Activated CD4-positive, alpha-beta T cell treated with anti-CD3 and anti-CD28 coated beads for 48 hours (primary cell): ENCODE measurements at places on chromosomes 6 and 20.

- no peak for DNase-seq
Observed at GRCh38 chr6:113403966-113404595, 453.1 kb upstream of the MARCKS start.

DNA sequence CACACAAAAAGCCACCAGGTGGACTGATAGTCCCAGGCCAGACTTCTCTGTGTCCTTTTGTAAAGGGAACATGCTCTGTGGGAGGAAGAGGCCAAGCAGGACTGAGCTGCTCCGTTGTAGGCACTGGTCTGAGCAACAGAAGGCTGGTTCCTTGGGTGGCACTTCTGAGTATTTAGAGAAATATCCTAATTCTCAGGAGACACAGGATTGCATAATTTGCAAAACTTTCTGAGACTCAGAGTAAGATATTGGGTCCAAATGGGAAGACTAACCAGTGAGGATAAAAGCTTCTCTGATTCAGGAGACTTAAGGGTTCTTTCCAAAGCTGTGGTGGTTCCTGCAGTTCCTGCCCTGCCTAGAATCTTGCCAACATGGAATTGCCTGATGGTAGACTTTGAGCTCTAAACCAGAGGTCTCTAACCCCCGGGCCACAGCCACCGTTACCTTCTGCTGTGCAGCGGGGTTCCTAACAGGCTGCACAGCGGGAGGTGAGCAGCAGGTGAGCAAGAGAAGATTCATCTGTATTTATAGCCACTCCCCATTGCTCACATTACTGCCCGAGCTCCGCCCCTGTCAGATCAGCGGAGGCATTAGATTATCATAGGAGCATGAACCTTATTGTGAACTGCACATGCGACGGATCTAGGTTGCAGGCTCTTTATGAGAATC is 107.0 kb downstream of the OLIG3 start:
- DNase-seq = no peak

- no peak for DNase-seq
Observed at GRCh38 chr20:25600632-25601031, 15.3 kb upstream of the NINL start.

GRCh38 chr6:4814212-4814611 is 38.0 kb downstream of the CDYL start:
- no peak for DNase-seq

DNA sequence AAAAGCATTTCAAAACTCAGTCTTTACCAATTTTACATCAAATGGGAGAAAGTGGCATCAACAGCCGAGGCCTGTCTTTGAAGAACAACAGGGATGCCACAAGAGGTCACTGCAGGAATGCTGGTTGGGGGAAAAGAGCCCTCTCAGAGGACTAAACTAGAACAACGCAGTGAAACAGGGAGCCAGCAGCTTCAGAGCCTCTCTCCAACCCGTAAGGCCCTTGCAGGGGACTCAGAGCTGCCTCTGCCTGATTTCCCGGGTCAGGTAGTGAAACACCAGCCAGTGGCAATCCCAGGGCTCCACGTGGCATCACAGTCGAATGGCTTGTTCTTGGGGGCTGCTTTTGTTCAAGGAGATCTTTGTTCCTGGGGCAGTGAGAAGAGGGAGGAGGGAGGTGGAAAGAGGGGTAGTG is 55.0 kb upstream of the KCNK16 start:
- DNase-seq = peak; percentile 27

DNA sequence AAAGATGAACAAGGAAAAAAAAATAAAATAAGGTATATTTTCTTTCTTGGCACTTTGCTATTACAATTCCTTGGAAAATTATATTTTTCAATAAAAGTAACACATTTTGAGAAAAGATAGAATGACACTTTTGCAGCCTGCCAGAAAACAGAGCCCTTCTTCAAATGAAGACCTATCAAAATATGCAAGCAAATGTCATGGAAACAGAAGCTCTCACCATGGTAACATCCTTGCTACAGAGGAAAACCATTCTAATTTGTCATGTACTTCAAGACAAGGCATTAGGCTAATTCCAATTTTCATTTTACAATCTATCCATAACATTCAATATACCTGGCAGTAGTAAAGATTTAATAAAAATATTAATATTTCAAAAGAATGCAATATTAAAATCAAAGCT is 177.9 kb downstream of the RNGTT start:
- no peak for DNase-seq

DNA sequence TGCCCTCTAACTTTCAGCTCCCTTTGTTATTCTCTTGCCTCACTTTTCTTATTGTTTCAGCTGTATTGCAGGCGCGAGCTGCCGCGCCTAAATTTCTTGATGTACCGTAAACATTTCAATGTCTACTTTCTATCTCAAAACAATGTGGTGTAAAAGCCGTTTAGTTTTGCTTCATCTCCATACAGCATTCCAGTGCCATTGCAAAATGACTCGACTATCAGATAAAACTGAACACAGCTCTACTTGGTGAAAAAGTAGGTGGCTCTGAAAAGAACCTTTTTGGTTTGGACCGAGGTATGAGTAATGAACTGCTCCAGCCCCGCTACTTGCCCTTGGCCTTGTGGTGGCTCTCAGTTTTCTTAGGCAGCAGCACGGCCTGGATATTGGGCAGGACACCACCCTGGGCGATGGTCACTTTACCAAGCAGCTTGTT is 74.6 kb downstream of the OR2B2 start:
- no peak for DNase-seq

GRCh38 chr6:57190140-57190539 is 18.0 kb downstream of the BAG2 start:
- no peak for DNase-seq

GRCh38 chr6:30397697-30398096 is 52.7 kb downstream of the RPP21 start:
- no peak for DNase-seq

DNA sequence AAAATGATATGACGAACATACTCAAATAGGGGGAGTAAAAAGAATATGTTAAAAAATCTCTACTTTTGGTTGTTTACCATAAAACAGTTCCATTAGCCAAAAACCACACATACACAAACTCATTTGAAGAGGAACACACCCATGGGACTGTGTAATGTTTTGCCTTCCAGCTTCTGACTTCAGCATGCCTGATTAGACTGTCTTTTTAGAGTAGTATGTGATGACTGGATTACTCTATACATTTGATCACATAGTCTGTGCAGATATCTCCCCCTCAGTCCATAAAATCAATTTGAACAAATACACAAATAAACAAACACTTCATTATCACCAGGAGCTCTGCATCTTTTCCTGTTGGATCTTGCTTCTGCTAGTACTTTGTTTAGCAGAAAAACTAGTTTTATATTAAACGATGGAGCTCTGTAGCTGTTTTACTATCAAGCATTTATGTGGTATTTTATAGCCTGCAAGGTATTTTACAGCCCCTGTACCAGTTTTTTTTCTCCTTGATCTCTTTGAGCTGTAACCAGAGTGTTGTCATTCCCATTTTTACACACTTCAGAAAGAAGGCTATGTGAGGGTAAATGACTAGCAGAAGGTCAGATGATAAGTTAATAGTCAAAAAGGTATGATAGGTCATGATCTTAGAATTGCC is 866.5 kb upstream of the MAP3K7 start:
- DNase-seq = no peak

DNA sequence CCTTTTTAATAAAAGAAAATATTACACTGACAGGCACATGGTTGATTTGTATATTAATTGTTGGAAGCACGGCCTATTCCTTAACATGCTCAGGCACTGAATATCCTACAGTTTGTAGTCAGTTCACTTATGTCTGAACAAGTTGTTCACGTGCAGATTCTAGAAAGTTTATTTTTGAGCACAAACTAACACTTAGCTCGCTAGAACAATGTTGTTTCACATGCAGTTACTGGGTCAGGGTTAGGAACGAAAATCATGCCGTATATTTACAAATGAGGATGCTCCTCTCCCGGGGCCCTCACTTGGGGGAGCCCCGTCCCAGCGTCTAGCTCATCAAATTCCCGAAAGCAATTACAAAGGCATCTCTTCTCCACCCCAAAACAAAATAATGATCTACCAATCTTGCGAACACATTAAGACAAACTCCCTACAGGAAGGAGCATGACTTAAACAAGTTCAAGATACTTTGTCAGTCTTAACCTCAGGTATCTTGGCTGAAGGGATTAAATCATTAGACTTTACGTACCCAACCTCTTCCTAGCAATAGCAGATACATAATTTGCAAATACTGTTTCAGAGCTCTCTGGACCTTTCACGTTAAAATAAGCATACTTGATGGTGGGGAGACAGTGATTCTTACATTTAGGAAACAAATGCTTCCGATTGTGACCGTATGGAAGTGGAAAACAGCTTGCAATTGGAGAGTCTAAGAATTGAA is 1.5 kb downstream of the MAP7 start:
- DNase-seq = no peak

DNA sequence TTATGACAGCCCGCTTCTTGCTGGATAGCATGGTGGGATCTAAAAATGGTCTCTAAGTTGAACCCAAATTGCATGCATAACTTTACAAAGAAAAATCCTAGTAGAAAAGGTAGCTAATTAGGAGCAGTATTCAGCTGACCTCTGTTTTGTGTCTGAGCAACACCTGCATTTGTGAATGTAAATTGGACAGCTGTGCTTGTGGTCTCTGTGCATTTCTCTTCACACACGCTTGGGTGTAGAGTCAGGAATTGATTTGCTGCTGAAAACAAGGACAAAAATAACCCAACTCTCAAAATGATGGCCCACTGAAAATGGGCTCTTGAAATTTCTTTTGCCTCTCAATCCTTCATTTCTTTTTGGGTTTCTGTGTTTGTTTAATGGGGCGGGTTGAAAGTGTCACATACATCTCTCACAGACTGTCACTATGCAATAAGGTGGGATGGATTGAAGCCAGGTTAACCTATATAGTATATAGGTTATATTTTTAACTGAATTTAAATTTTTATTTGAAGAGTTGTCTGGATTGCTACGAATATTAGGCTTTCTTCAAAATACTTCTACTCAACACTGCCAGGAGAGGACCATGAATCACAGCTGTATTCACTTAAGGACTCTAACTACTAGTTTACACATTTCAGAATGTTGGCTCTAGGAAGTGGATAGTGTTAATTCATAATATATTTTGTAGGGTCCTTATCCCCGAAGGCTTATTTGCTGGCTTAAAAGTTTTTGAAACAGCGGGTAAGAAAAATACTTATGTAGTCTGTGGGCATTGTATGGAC is 46.5 kb downstream of the SOBP start:
- DNase-seq = no peak

DNA sequence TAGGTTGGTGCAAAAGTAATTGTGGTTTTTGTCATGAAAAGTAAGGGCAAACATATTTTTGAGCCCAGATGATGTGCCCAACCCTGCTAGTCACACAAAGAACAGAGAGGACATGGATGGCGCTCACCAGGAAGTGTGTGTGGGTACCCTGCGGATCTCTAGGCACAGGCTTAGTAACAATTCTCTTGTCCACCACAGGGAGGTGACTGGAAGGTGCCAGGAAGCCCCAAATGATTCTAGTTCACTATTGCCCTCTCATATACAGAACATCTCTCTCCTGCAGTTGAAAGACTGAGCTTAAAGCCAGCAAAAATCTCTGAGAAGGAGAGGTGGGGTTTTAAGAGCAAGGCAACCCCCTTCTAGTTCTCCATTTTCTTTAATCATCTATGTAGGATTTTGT is 272.1 kb upstream of the TAB2 start:
- DNase-seq = peak; percentile 39

GRCh38 chr20:57880571-57880892 is 170.7 kb upstream of the PMEPA1 start:
- no peak for DNase-seq

DNA sequence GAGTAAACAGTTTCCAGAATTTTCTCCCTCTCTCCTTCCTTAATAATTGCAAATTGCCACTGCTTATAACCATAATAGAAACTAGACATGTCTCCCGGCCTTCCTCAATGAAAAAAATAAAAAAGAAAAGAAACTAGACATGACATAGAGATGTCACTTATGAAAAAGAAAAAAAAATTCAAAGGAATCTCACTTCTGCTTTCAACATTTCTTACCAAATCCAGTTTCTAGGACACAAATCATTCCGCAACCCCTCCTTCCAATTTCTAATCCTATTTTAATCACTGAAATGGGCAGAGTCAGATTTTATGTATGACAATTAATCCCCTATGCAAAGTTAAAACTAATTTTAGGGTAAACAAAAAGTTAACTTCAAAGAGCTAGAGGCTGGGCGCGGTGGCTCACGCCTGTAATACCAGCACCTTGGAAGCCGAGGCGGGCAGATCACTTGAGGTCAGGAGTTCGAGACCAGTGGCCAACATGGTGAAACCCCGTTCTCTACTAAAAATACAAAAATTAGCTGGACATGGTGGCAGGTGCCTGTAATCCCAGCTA is 40.1 kb upstream of the EEF1A1 start:
- DNase-seq = no peak

DNA sequence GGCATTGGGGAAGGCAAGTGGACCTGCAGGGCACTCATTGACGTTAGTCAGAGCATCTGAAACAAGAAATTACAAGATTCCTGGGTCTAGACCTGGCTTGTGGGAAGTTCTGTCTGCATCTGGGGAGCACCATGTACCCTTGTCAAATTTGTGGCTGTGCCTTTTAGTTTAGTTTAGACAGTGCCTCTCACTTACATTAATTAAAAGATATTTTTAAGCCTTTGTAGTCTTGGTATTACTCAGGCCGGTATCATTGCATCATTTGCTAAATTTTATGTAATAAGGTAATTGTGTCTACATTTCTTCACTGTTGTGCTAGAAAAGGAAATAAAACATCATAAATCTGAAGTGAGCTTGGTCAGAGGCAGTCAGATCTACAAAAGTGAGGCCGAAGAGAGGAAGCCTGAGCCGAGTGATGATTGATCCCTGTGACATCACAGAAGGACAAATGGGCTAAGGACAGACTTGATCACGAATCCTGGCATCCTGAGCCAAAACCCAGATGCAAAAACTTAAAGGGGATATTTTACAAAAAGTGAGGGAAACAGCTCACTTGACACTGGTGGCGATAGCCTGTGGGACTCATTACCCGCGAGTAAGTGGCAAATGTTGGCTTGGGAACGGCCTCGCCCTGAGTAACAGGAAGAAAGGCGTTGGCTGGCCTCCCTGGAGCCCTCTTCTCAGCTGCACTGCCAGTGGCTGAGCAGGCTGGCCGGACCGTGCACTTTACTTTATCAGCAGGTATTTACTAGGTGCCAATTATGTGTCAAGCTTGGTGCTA is 106.5 kb downstream of the TCP11 start:
- no peak for DNase-seq

- DNase-seq = no peak
Observed at GRCh38 chr6:134247844-134248580, 69.9 kb downstream of the SGK1 start.

DNA sequence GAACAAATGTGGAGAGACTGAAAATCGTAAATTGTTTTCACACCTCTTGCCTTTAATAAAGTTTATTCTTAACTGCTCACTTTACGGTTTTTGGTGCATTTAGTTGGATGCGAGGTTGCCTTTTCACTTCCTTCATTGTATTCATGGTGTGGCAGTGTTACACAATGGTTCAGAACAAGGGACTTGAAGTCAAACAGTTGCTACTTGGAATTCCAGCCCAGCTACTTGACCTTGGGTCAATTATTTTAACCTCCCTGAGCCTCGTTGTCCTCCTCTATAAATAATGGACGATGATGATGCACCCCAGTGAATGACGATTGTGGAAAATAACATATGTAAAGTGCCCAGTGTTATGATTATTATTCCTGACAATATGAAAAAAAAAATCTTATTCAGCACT is 72.3 kb downstream of the CARMIL1 start:
- DNase-seq = no peak
